ENCODE measurements at places on chromosomes 6 and 20.
A peak's percentile ranks its signal among the peaks of the same experiment; 100 is the strongest.

GRCh38 chr6:156379392-156380289 is 397.5 kb upstream of the ARID1B start:
- DNase-seq: no peak

DNA sequence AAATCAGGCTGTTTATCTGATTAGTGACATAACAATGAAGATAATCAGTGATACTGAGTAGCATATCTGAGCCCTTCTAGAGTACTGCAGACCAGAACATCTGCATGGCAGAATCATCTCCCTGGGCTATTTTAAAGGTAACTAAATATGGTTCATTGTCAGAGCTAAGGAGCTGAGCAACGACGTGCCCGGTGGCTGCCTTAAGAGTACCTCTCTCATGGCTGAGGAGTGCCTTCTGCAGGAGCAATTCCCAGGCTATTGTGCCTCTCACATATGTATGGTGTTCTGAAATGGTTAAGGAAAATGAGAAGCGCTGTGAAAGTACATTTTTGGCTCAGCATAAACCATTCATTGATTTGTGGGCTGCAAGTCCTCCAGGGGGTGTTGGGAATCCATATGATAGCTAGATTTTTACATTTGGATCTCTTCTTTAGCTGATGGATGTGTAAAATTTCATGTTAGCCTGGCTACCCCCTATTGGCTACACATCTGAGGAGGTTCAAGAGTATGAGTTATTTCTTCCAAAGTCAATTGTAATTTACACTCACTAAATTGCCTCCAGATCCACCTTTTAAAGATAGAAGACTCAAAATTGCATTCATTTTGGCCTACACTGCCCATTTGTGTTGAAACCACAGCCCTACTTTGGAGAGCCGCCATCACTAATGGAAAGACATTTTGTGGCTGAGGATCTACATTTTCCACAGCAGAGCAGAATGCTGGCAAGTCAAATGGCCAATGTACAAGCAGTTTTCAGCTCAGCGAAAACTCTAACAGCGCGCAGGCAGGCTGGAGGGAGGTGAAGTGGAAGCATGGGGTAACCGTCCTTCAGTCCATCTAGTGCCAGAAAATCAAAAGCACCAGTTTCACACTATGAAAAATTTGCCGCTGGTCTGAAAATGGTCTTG is 198.0 kb downstream of the SIM1 start:
- no peak for DNase-seq

- DNase-seq: no peak
Observed at GRCh38 chr6:7131390-7131789, 23.6 kb downstream of the RREB1 start.

- no peak for DNase-seq
Observed at GRCh38 chr6:32240686-32241085, 16.8 kb upstream of the NOTCH4 start.

GRCh38 chr6:15152700-15153099 is 93.2 kb upstream of the JARID2 start:
- DNase-seq: no peak

DNA sequence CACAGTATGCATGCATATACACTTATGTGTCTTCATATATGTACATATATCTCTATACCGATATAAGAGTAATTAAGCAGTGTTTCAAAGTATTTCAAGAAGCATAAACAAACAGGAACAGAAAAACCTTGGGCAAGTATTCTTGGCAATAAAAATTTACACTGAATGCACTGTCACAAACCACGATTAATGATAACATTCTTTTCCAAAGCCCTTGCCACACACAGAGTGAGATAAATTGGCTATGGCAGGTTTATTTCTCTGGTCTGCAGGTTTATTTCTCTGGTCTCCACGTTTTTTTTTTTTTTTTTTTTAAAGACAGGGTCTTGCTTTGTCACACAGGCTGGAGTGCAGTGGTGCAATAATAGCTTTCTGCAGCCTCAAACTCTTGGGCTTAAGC is 73.0 kb downstream of the PPP1R3G start:
- no peak for DNase-seq

DNA sequence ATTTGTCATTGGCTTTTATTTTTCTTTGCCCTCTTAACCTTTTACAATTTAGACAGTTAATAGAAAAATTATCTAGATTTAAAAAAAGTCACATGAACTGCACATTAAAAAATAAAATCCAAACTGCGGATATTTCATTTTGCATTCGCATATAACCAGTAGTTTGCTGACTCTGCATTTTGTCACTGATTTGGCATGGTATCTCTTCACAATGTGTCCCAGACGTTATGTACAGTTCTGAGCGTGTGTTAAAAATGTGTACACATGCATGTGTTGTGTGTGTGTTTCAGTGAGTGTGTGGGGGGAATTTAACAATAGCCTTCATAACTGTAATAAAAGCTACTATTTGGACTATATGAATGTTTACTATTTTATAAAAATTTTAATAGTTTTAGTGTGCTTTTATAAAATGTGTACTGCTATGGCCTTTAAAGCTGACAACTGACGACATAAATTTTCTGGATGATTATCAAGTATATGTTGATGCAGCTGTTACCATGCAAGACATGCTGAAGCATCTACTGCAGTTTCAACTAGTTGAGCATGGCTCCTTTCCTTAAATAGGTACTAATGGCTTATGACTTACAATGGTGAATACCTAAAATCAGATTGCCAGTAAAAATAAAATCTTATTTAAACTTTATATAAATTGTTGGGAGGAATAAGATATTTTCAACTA is 67.7 kb downstream of the HMGCLL1 start:
- DNase-seq: no peak

GRCh38 chr20:58294497-58295455 is 14.7 kb upstream of the RAB22A start:
- no peak for DNase-seq

GRCh38 chr6:129276986-129277385 is 394.0 kb downstream of the LAMA2 start:
- no peak for DNase-seq

- no peak for DNase-seq
Observed at GRCh38 chr6:156905801-156906200, 128.6 kb downstream of the ARID1B start.

DNA sequence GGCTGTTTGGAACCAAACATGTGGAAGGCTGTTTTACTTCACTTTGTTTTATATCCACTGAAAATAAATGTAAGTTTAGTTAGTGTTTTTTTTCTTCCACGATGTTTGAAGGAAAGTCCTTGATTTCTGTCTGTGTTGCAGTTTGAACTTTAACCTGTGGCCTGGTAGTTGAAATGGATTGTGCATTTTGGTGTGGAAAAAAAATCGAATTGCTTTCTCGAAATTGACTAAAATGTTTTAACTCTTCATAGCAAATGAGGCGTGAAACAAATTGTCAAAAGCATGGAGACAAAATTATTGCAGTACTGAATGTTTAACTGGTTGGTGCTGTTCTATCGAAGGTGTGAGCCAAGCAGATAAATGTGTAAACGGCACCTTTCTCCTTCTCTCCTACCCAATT is 24.5 kb downstream of the ARID1B start:
- no peak for DNase-seq

DNA sequence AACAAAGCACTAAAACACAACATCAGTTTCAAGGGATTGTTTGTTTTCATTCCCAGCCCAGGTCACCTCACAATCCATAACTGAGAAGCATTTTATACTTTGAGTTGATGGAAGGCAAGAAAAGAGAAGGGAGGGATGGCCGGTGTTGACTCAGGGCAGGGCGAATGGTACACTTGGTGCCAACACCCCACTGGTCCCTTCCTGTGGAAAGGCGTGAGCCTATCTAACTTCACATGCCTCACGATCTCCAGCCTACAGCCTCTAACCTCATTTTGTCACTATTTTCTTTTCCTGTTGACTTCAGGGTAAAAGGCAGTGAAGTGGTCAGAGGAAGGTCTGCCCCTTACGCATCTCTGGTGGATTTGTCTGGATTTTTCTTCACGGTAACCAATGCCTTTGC is 53.5 kb upstream of the SASH1 start:
- no peak for DNase-seq

DNA sequence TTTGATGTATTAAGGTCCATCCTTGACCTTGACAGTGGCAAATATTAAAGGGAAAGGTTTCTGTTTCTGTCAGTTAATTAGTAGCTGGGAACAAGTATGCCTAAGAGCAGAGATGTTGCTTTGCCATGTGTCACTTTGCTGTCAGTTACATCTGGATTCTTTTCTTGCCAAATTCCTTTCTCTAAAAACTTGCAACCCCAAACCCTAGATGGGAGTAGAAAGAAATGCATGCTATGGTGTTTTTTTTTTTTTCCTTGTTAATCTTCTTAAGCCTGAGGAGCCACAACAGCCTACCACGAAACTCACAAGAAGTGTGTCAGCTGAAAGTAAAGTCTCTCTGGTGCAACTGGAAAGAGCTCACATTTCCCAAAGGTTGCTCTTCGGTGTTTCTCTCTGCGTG is 18.0 kb upstream of the CLDN20 start:
- peak; percentile 27 for DNase-seq

DNA sequence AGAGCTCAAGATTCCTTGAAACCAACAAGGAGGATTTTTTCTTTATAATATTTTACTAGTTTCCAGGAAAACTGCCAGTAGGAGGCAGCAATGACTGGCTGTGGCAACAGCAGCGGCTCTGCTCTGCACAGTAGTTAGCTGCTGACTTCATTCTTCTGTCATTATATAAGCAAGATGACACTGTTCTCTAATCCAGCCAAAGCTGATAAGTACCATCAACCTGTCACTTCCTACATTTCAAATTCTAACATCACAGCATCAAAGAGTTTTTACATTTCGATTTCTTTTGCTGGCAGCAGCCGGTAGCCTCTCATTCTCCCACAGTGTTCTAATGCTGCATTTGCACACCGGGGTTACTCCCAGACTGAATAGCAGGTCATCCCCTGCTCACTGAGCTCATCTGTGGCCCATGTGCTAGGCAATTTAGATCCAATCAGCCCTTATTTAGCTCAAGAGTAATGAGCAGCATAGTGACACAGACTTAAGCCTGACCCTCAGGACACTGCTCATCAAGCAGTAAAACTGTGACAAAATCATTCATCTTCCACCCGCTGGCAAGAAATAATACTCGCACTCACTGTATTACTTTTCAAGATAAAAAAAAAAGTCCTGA is 67.8 kb downstream of the MMS22L start:
- DNase-seq: peak; percentile 25

DNA sequence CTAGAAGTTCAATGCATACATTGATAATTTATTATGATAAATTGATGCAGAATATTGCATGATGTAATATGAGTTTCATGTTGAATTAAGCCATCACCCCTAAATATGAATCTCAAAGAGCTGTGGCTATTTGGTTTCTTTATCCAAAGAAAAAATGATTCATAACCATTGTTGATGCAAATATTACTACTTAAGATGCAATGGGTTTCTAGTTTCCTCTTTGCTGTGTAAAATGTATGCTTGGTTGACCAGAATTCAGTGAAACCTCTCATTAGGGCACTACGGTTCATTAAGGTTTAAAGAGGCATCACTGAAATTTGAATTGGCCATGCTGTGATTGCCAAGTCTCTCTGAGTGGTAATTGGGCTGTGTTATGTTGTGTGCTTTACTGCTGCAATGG is 492.5 kb upstream of the FLRT3 start:
- no peak for DNase-seq

- no peak for DNase-seq
Observed at GRCh38 chr6:127933852-127934840, 33.3 kb upstream of the THEMIS start.

DNA sequence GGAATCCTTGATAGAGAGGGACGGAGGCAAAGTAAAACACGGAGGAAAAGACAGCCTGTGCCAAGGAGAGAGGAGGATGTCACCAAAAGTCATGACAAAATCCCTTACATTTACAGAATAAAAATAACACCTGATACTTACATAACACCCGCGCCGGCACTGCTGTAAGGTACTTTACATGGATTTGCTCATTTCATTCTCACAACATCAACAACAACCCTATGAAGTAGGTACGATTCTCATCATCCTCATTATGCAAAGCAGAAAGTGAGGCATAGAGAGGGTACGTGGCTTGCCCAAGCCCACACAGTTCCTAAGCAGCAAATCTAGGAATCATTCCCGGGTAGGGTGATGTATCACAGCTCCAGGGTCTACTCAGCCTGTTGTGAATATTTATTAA is 67.6 kb upstream of the NFATC2 start:
- DNase-seq: no peak

Data from hepatic stellate cell (primary cell).